ELF-1 (cell line): ENCODE measurements at places on chromosomes 2 and 18.

DNA sequence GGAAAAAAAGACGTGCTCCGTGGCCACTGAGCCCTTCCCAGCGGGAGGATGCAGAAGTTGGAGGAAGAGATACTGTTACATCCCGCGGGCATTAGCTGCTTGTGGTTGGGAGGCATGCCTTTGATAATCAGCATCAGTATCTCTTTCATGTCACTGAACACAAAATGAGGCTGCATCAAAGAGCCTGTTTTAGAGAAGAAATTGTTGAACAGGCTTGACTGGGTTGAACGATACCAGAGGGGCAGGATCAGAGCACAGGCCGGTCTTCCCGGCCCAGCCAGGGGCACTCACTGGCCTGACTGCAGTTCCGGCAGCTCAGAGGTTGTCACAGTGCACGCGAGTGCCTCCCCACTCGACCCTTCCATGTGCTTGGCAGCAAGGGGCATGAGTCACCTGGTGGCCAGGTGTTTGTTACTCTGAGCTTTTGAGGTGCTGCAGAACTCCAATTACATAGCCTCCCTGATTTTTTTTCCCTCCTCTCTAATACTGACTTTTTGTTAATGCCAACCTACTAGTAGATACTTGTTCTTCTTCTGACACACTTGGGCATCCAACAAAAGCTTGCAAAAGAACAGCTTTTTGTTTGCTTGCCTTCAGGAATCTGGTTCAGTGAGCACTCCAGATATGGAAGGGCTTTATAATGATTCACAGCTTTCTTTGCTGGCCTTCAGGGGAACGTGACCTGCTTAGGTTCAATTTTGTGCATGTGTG, 121.6 kb downstream of the VAPA start:
- peak; percentile 78 for DNase-seq

GRCh38 chr2:241357531-241357930, 1.4 kb downstream of the FARP2 start:
- no peak for DNase-seq

GRCh38 chr2:221563270-221563985, 8.7 kb downstream of the EPHA4 start:
- no peak for DNase-seq

- DNase-seq = no peak
These were observed 28.0 kb upstream of the MC2R start for GRCh38 chr18:13943338-13943737.

GRCh38 chr2:113977660-113978523, 88.0 kb downstream of the ACTR3 start:
- DNase-seq = peak; percentile 43

DNA sequence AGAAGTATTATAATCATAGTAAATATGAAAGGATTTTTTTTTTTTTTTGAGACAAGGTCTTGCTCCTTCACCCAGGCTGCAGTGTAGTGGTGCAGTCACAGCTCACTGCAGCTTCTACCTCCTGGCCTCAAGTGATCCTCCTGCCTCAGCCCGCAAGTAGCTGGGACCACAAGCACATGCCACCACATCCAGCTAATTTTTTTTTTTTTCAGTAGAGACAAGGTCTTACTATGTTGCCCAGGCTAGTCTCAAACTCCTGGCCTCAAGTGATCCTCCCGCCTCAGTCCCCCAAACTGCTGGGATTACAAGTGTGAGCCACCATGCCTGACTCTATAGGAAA, 301.6 kb upstream of the STON1 start:
- DNase-seq = no peak

DNA sequence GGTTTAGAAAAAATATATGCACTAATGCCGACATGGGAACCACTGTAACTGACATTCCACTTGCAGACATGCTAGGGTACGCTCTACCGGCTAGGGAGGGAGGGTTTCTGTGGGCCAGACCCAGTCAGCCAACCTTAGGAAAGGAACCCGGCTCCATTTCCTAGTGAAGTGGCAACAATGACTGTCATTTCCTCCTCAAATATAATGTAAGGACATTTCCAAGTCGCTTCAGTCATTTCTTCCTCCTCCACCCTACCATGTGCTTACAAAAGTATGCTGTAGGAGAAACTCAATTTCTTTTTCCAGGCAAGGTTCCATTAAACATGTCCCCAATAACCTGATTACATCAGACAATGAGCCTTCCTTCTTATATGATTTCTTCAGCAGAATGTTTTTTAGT, 64.3 kb upstream of the PSMD14 start:
- no peak for DNase-seq

DNA sequence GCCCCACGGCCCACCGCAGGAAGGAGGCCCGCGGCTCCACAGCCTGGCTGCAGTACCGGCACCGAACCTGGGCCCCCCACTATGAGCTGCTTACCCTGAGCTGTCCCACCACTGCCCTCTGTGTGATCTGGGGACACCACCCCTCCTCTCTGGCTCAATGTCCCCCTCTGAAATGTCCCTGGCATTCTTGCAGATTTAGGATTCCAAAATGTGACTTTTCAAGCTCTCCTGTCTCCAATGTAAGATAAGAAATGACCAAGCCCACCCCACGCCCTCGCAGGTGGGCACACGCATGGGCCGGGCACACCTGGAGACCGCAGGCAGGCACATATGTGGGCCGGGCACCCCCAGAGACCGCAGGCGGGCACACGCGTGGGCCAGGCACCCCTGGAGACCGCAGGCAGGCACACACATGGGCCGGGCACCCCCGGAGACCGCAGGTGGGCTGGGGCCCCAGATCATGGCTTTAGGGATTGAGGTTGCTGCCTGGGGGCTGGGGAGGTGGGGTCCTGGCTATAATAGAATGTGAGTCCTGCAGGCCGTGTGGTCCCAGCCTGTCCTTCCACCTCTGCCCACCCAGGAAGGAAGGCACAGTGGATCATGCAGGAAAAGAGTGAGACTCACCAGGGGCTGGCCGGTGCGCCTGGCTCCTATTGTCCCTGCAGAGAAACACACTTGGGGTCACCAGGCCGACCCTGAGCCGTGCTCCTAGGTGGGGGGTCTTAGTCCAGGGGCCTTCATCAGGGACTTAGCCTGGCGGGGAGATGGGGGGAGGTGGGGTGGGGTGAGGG, 7.2 kb downstream of the PDCD1 start:
- no peak for DNase-seq

- no peak for DNase-seq
These were observed 206.0 kb downstream of the HDAC4 start for GRCh38 chr2:239194731-239195317.

DNA sequence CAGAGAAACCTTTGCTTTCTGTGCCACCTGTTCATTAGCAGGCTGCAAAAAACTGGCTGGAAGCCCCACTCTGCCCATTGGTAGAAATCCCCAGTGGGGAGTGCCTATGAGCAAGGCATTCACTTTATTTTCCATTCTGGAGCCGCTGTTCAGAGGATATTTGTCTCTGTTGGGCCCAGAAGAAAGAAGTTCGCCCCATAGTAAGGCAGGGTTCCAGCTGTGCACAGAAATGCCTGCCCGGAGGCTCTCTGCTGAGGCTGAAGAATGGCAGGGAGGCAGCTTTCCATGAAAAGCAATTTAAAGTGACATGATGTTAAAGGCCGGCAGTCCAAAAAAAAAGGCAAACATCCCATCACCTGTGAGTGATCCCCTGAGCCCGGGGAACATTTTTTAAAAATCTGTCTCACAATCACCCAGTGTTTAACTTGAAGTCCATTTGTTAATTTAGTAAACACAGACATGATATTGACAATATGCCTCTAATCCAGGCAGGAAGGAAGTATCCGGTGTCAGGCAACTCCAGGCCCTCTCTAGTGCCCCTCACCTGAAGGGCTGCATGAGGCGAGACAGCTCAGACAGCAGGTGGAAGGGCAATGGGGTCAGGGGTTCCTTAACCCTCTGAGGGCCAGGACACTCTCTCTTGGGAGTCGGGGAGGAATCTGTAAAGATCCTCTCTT, 265.1 kb upstream of the SIX2 start:
- DNase-seq = peak; percentile 81

GRCh38 chr2:114156366-114157056, 266.6 kb downstream of the ACTR3 start:
- peak; percentile 6 for DNase-seq

- peak; percentile 93 for DNase-seq
These were observed 97.1 kb downstream of the INHBB start for GRCh38 chr2:120442923-120443571.

GRCh38 chr2:105473011-105473410, 74.2 kb upstream of the FHL2 start:
- DNase-seq = no peak

DNA sequence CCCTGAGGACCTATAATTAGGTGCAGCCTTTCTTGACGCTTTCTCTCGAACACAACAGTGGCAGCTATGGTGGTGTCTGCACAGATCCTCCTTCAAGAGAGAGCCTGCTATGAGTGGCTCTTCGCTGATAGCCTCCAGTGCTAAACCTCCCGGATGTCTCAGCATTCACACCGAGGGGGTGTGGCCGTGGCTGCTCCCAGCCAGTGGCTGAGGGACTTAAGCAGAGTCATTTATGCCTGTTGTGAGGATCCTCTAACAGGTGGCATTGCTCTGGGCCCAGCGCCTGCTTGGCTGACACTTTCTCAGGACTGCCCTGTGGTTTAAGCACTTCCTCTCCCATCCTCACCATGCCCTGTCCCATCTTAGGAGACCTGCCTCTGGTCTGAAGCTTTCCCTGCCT, 592.0 kb upstream of the LRRTM1 start:
- DNase-seq = peak; percentile 73

DNA sequence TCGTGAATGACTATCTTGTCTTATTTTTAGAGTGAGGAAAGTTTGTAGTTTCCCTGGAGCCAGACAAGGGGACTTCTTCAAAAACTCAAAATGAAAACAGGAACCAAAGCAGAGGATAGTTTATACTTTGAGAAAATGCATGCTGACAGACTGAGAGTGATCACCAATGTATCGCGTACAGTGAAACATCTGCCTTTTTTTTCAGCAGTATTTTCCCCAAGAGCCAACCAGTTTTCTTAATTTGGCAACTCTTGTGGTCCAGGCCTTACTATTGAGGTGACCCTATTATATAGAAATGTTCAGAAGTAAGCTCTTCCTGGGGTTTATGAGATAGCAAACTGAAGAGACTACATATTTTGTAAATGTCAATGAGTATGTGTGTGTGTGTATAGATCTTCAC, 153.7 kb upstream of the VRK2 start:
- no peak for DNase-seq

- no peak for DNase-seq
These were observed 65.2 kb downstream of the INSIG2 start for GRCh38 chr2:118153433-118153832.

DNA sequence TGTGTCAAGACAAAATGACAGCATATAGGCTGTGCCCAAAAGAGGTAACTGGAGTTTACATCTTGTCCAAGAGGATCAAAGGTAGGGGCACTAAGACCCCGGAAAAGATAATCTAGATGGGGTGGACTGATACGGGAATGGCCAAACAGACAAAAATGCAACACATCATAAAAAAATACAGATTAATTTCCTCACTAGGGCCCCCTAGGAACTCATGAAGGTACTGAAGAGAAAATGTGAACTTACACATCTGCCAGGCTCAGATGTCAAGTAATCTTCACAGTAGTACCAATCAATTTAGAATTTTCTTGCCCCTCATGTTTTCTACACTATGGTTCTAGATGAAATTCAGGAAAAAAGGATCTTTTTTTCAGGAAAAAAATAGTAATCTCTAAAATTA, 115.6 kb upstream of the REG3A start:
- no peak for DNase-seq

GRCh38 chr2:206275312-206276055, 1.0 kb downstream of the ZDBF2 start:
- peak; percentile 60 for DNase-seq

DNA sequence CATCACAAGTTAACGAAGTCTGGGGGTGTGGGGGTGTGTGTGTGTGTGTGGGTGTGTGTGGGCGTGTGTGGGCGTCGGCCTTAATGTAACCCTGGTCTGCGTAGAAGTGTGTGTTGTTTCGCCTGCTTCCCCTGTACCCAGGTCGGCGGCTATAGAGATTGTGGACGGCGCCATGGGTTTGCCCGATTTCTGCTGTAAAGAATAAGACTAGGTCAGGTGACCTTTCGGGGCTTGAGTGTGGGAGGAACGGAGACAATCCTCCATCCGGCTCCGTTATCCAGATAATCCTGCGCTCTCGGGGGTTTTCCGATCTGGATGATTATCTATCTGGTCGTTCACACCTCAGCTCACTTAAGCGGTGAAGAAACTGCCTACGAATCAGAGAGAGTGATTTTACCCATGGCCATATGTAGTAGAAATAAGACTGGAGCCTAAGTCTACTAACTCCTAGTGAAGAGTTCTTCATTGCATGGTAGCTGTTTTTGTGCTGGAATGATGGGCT, 543 bp downstream of the HADHB start:
- DNase-seq = peak; percentile 52

DNA sequence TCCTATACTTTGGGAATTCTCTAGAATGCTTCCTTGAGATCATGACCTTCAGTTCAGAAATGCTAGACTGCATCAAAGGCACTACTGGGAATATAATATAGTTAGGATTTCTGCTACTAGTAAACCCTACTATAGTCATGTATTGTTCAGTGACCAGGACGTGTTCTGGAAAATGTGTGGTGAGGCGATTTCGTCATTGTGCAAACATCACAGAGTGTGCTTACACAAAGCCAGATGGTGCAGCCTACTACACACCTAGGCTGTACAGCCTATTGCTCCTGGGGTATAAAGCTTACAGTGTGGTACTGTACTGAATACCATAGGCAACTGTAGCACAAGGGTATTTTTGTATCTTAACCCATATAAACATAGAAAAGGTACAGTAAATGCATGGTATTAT, 13.0 kb downstream of the CXCR4 start:
- no peak for DNase-seq

DNA sequence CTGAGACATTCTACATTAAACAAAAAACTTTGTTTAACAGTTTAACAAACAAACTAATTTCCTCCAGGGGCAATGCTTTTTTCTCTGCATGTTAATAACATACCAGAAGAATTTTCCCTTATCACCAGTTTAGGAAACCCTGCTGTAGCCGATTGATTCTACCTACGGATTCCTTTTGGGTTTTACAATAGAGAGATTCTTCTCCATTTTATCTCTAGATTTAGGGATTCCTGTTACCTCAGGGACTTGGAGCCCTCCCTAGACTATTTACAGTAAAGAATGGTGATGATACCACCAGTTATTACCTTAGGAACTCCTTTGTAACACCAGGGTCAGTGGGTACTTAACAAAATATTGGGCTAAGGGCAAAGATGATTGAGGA, 5.3 kb upstream of the ERICH2 start:
- DNase-seq = no peak

DNA sequence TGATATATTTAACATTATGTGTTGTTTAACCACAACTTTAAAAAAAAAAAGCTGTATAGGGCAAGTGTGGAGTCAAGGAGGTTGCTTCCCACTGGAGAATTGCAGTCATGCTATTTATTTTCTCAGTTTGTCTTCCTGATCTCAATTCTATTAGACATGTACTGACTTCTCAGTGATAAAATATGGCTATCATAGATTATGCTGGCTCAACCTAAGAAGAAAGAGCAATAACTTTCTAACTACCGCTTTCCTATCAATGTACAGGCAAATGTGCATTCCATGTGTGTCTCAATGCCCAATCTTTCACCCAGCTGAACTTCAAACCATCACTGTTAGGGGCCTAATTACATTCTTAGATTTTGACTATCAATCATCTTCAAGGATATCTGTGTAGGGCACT, 201.4 kb downstream of the CTNNA2 start:
- DNase-seq = no peak
